ENCODE measurements at places on chromosomes 6 and 20.

DNA sequence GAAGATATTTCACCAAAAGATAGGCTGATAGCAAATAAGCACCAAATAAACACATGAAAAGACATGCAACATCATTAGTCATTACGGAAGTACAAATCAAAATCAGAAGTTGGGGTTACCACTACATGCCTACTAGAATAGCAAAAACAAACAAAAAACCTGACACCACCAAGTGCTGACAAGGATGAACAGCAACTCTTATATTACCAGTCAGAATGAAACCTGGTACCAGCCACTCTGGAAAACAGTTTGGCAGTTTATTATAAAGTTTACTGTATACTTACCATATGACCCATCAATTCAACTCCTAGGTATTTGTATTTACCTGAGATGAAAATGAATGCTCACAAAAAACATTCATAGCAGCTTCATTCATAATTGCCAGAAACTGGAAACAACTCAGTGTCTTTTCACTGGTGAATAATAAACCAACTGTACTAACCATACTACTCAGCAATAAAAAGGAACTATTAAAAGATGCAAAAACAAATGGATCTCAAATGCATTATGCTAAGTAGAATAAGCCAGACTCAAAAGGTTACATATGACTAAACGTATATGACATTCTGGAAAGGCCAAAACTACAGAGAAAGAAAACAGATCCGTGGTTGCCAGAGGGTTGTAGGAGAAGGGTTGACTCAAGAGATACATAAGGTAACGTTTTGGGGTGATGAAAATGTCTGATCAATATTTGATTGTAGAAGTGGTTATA lies 33.0 kb downstream of the NUP153 start:
- DNase-seq: no peak

DNA sequence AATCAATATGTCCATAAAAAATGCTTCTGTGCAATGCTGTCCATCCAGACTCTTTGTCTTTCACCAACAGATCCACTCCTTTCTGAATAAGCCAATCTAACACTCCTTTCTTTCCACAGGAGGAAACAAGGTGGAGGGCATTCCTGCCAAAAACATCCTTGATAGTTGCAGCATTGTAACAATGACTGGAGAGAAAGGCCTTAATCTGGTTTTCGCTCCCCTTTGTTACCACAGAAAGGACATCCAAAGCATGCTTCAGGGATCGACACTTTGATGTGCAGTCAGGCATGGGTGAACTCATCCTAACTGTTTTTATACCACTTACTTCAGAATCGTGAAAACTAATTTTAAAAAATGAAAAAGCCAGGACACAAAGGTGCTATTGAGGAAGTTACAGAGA lies 7.4 kb downstream of the IBTK start:
- DNase-seq: no peak

DNA sequence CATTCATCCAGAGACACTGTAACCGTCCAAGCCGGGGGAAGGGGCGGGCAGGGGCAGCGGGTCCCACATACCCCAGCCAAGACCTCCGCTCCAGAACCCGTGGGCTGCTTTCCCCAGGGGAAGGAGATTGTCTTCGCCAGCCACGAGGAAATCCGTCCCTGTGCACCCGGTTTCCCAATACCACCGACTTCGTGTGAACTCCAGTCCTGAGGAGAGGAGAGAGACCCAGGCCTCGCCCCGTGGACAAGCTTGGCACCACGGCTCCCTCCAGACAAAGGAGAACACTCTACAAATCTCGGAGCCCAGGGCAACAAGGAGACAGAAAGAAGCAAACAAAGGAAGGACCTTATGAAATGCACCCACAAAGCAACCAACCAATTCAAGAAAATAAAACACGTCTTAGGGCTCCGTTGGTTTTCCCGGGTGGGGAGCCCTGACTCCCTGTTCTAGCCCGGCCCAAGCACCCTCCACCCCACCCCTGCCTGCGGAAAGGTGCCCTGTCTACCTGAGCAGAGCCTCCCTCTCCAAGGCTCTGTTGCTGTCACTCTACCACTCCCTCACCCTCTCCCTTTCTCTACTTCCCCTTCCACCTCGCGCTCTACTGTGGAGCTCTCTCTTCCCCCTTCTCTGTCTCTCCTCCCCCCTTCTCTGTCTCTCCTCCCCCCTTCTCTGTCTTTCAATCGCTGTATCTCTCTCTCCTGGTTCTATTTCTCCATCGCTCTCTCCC lies 1382.8 kb upstream of the DEFB115 start:
- no peak for DNase-seq

GRCh38 chr6:22150368-22151035 lies 146.3 kb downstream of the PRL start:
- no peak for DNase-seq

DNA sequence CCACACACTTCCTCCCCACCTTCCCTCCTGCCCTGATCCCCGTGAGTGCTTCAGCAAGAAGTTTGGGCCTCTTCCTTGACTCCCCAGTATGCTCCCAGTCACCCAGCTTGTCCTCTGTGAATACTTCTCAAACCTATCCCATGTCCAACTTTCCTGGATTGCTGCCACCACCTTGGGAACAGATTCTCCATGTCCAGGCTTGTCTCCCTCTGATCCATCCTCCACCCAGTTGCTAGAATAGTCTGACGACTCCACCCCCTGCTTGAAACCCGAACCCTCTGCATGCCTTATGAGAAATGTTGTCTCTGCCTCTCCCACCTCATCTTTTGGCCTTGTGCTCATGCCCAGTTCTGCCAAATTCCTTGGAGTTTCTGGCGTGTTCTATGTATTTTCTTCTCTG lies 108.0 kb downstream of the PPP1R14C start:
- peak; percentile 82 for DNase-seq

DNA sequence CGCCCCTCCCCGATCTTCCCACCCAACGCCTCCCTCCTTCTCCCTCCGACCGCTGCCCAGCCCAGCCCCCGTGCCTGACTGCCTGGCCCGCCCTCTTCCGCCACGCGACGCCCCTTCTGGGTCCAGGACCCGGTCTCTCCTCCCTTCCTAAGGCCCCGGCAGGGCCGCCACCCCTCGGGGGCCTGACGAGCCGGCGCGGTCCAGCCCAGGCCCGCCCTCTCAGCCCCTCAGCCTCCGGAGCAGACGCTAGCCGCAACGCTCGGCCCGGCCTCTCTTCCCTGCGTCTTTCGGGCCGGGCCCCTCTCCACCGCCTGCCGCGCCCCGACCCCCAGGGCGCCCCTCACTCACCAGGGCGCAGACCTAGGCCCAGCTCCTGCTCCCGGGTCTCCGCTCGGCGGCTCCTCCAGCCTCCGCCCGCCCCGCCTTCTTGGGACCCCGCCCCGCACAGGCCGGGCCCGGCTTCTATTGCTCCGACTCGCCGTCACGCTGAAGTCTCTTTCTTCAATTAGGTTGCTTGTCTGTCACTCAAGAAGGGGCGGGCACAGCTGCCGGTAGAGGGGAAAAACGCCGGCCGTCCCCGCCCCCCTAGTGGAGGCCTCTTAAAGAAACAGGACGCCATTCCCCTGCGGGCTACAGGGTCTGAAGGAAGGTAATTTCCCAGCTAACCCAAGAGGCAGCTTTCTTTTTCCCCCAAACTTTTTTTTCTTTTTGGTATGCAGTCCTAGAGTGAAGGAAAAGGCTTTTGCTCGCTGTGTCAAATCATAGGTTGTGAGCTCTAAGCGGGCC lies at the start of gene ELMO2:
TSS of gene ELMO2 (minus strand) at position 416 of the 786 bp plus-strand sequence. CDS start 12,133 bp downstream, outside the sequence.
- peak; percentile 97 for DNase-seq

GRCh38 chr6:34366639-34366921 lies 25.9 kb downstream of the NUDT3 start:
- DNase-seq: no peak

DNA sequence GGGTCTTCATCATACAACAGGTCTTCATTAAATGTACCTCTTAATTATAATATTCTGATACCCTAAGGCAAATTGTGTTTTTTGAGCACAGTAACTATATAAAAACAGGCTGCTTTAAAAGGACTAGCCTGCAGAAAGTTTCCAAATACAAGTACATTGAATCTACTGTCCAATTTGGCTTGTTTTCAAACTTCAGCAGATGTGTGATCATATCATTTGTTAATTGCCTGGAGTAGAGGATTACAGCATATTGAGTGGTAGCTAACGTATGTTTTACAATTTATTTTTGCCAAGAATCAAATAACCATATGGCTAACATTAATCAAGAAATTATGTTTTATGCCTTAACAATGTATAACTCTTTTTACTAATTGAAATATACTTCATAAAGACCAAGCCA lies 12.6 kb downstream of the TINAG start:
- no peak for DNase-seq

GRCh38 chr6:2162079-2162445 lies 83.3 kb downstream of the GMDS start:
- DNase-seq: no peak

- no peak for DNase-seq
Measured at GRCh38 chr6:160082627-160083026, 39.0 kb upstream of the SLC22A1 start.

- DNase-seq: no peak
Measured at GRCh38 chr6:123022975-123023374, 26.9 kb downstream of the CLVS2 start.

DNA sequence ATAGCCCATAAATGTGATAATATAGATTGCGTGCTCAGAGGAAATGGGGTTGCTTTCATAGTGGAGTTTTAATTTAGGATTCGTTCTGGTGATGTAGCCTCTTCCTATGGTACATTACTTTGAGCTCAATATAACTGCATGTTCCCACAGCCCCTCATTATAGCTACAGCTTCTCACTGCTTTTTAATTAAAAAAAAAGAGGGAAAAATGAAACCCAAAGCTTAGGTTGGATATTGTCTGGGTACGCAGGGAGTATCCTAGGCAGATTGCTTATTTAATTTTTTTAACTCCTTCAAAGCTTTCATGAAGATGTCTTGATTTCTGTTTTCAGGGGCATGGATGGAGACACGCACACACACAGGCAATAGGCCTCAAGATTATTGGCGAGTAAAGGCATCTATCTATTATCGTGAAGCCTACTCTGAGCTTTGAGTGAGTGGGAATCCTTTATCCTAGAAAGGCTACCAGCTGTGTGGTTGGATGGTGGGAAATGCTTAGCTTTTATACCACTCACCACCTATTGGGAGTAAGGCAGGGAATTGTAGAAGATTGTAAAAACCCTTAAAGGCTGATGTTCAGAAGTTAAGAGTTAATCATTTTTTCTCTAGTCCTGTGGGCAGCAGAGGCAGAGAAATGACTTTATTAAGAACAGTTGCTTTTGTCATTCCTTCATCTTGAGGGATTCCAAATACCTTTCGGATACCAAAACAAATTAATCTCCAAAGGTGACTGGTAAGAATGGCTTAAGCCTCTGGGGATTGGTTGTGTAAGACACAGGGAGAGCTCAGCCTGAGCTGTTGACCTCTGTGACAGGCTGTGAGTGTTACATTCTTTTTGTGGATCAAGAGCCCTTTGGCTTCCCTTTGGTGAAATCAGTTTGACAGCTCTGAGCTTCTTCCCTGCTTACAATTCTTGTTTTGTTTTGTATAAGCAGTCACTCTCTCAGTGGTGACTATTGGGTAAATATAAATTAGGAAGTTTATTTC lies 33.4 kb downstream of the CTNNBL1 start:
- DNase-seq: peak; percentile 21

DNA sequence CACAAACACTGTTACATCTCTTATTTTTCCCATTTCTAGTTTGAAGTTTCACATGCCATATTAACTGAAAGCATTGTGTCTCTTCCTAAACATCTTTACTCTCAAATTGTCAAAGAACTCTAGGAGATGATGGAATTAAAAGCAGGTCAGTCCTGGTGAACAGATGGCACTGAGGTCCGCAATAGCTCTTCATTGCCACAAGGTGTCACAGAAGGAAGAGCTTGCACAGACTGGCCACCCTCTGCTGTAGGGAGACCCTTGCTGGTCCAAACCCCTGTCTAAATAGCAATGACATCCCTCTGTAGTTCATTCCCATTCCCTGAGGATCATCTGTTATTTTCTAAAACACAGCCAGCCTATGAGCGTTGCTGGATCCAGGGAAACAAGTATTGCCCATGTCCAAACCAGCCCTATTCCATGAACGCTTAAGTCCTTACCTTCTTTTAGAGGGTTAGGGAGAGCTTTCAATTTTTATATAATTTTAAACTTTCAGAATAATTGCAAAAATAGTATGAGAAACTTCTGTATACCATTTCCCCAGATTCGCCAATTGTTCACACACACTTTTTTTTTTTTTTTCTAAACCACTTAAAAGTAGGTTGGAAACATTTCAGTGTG lies 10.1 kb upstream of the HDAC2 start:
- DNase-seq: peak; percentile 21

DNA sequence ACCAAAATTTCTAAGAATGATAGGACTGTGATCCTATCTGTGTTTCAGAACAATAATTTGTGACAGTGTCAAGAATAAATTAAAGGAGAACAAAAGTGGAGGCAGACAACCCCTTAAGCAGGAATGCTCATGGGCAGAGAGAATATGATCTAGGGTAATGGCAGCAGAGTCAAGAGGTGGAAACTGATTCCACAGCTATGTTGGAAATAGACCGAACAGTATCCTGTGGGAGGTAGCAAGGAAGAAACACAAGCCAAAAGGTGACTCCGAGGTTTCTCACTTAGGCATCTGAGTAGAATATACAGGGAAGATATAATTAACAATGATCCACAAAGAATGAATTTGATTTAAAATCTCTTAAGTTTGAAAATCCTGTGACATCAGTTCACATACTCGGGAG lies 100.5 kb downstream of the NRSN1 start:
- DNase-seq: no peak

GRCh38 chr6:73076211-73076954 lies 148.9 kb downstream of the KHDC1L start:
- DNase-seq: no peak

DNA sequence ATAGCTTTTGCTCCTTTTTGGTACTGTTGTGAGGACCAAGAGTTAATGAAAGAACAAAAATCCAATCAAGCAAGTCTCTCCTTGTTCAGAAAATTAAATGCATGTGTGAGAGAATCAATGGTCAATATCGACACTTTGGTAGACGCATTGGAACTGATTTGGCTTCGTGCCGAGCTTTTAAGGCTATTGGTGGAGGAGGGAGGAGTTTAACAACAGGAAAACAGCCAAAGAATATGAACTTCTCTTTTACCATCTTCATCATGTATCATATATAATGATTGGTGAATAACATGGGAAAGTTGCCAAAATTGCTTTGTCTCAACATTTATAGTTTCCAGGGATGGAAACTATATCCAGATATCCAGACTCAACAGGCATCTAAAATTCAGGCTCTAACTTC lies 266.5 kb upstream of the CITED2 start:
- no peak for DNase-seq

GRCh38 chr6:13694562-13694961 lies 17.1 kb downstream of the RANBP9 start:
- no peak for DNase-seq

GRCh38 chr6:63180367-63180766 lies 30.9 kb upstream of the FKBP1C start:
- no peak for DNase-seq

GRCh38 chr20:25285091-25285647 lies 37.3 kb downstream of the PYGB start:
- DNase-seq: no peak

Data from AG08395 (cell line).